GM23338 (cell line): ENCODE measurements at places on chromosomes 2 and 18.

- no peak for DNase-seq
Observed at GRCh38 chr2:140091926-140092325, 1311.7 kb upstream of the NXPH2 start.

DNA sequence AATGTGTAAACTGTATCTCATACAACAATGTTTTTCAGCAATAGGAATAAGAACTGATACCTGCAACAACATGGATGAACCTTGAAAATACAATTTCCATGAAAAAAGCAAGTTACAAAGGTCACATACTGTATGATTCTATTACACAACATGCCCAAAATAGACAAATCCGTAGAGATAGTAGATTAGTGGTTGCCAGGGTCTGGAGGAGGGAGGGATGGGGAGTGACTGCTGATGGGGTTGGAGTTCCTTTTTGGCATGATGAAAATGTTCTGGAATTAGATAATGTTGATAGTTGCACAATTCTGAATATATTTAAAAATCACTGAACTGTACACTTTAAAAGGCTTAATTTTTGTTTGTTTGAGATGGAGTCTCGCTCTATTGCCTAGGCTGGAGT is 33.8 kb downstream of the UBXN4 start:
- DNase-seq = no peak

GRCh38 chr2:25467743-25468142 is 126.0 kb upstream of the DNMT3A start:
- no peak for DNase-seq

DNA sequence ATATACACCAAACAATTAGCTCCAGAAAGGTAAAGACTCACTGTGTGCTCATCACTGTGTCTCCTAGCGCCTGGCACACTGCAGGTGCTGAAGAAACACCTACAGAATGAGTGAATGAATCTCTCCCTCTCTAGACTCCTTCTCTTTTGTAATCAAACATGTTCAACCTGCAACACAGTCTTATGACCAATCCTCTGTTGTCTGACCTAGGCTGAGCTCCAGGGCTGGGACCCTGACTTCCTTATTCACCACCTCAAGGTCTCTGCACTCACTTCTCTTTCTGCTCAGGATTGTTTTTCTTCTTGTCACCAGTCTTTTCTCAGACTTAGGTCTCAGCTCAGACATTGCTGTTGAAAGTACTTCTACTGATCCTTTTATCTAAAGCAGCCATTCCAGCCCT is 9.8 kb downstream of the CKAP2L start:
- no peak for DNase-seq

DNA sequence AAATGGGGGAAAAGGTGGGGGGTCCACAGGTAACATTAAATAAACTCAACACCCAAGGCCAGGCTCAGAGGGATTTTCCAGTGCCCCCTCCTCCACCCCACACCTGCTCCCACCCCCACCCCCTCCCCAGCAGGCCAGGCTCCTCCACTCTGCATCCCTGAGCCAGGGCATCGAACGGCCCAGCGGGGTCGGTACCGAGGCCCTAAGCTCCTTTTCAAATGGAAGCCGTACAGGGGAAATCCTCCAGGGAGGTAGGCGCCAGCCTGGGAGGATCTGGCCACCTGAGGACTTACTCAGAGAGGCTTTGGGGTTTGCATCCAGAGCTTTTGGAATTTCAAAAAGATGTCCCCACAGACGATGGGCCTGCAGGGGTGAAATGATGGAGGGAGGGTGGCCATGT is 46.5 kb downstream of the ZFP36L2 start:
- DNase-seq = peak; percentile 66

- no peak for DNase-seq
Observed at GRCh38 chr2:29444150-29444549, 328.9 kb downstream of the CLIP4 start.

DNA sequence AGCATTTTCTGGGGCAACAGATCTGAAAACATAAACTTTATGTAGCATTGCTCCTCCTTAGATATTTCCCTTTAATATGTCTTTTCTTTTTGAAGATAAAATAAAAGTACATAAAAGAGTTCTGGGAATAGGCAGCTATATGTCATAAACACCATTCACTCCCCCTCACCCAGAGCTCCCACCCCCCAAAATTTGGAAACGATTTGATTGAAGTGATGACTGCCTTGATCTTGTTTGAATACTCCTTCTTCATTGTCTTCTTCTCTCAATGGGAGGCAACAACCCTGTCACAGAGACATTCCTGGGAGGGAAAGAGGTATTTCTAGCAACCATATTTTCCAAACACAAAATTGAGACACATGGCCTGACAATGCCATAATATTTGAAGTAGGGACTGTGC is 369.3 kb downstream of the ARHGAP15 start:
- no peak for DNase-seq

- DNase-seq = peak; percentile 2
Observed at GRCh38 chr2:234003972-234004617, 46.4 kb upstream of the SPP2 start.

- no peak for DNase-seq
Observed at GRCh38 chr2:96864343-96865091, 5.4 kb downstream of the SEMA4C start.

GRCh38 chr18:39591649-39592048 is 2026.1 kb upstream of the CELF4 start:
- DNase-seq = peak; percentile 88

- no peak for DNase-seq
Observed at GRCh38 chr2:11082880-11083279, 72.4 kb upstream of the SLC66A3 start.

DNA sequence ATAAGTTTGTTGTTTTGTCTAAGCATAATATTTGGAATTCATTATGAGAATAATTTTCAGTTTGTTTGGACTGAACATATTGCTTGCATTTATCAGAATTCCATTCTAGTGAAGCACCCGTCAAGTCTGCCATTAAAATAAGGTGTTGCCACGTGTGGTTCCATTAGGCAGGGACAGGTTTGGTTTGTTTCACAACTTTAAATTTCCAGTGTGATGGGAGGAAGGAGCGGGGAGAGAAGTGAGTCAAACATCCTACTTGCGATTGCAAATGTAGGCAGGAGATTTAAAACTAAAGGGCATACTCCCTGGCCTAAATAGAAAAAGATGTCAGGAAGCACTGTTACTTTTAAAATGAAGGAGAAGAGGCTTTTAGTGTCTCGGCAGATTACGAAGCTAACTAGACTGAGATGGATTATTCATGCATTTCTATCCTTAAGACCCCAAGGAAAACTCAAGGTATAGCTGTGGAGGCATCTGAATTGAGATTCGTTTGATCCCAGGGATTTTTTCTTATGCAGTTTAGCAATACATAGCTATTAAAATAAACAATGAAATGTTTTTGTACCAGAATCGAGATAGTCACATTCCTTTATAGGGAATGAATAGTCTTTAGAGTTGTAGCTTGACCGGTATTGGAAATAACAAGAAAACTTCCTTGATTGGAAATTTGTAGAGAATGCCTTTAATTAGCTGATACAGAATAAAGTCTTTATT is 19.8 kb downstream of the GRHL1 start:
- no peak for DNase-seq
